NCI-H1436 (cell line): ENCODE measurements at places on chromosomes 4 and X.

- DNase-seq: no peak
These were observed 98.3 kb downstream of the ITM2A start for GRCh38 chrX:79268788-79269187.

- no peak for DNase-seq
These were observed 118.4 kb upstream of the WDR17 start for GRCh38 chr4:175947117-175947722.

GRCh38 chr4:124025428-124025827 lies 628.8 kb downstream of the SPRY1 start:
- no peak for DNase-seq

DNA sequence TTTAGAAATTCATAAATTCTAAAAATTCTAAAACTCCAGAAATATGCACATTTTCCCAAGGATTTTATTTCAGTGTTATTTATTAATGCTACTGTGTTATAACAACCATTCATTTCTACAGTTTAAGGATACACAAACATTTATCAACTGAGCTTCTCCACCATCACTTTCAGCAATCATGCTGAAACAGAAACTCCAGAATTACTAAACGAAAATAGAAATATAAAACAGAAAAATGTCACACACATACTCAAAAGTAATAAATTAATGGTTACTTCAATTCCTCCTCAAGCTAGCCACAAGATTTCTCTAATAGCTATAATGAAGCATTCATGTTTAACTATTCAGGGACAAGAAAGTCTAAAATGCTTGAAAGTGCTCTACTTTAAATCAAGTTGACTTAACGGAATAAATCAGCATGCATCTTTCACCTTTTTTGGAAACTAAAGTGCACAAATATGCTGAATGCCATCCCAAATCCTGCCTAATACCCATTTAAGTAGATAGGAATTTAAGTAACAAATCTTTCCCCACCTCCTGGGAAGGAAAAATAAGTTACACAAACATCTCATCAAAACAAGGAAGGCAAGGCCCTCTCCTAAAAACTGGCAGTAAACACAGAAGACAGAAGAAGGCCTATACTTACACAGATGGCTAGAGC lies 563 bp downstream of the FAM13A start:
- no peak for DNase-seq

GRCh38 chrX:75784680-75785491 lies at the start of gene MAGEE2:
MAGEE2 (minus strand) TSS chrX:75785254; CDS start chrX:75785051, 203 bp downstream.
- no peak for DNase-seq

DNA sequence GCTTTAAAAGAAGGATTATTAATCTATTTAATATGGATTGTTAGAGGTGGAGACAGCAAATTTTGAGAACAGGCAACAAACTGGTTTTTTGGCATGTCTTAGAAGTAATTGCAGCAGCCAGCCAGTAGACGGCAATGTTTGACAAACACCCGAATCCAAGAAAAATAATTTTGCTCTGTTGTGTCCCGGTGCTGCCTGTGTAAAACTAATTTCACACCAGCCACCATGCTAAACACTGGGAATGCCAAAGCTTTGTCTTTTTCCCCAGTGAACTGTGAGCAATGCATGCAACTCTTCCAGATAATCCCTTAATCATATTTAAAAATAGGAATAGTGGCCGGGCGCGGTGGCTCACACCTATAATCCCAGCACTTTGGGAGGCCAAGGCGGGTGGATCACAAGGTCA lies 25.9 kb downstream of the SMIM31 start:
- DNase-seq: peak; percentile 55
